ENCODE measurements at places on chromosomes 7 and 10.

DNA sequence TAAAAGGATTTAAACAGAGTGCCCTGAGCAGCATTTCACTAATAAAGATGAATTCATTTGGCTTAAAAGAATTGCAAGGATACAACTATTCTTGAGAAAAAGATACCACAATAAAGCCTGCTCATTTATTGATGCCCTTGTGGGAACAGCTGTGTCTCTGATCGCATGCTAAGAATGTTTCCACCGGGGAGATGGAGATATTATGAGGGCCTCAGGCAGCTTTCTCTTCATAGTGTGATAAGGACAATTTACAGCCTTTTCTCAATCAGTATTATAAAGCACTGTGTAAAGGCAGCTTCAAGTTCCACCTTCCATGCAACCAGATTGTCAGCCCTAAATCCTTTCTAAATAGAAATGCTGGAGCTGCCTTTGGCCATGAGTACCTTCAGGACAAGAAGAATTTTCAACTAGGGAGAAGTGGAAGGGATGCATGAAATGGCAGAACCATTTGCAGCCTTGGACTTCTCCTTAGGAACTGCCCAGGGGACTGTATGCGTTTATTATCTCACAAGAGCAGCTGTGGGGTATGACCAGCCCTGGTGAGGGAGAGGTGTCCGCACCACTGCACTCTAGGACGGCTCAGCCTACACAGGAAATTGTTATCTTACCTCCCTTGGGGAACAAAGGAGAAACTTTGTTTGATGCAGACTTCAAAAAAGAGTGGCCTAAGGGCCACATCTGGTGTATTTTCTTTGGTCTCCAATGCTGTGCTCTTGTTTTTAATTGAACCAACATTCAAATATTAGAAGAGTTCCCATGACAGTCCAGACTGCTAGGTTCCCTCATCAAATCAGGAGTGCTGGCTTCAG, 116.9 kb upstream of the PCGF5 start:
- no peak for DNase-seq

GRCh38 chr7:31343516-31344305, 3.2 kb upstream of the NEUROD6 start:
- no peak for DNase-seq

GRCh38 chr7:130838738-130839137, 104.7 kb upstream of the KLF14 start:
- no peak for DNase-seq

DNA sequence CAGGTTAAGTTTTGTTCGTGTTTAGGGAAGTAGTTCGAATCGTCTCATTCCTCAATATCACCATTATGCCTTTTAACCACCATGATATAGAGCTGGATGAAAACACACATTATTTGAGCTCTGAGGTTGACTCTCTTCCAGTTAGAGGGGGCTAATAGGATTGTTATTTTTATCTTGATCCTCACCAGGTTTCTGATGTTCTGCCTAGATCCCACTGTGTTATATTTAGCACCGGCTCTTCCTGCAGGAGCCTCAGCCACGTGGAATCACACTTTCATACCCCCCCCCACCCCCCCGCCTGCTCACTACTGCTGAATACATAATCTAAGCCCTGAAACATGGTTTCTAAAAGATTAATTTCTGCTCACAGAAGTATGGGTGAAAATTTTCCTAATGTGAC, 88.3 kb downstream of the NRCAM start:
- no peak for DNase-seq

- DNase-seq = peak; percentile 52
Observed at GRCh38 chr10:97685395-97685958, 1.6 kb downstream of the AVPI1 start.

GRCh38 chr7:143382126-143382790, 1.1 kb downstream of the ZYX start:
- DNase-seq = no peak

Measured in neural progenitor cell (in vitro differentiated cells).